ENCODE measurements at places on chromosomes 2 and 18.

GRCh38 chr2:136297994-136298393 is 180.0 kb upstream of the CXCR4 start:
- no peak for DNase-seq

DNA sequence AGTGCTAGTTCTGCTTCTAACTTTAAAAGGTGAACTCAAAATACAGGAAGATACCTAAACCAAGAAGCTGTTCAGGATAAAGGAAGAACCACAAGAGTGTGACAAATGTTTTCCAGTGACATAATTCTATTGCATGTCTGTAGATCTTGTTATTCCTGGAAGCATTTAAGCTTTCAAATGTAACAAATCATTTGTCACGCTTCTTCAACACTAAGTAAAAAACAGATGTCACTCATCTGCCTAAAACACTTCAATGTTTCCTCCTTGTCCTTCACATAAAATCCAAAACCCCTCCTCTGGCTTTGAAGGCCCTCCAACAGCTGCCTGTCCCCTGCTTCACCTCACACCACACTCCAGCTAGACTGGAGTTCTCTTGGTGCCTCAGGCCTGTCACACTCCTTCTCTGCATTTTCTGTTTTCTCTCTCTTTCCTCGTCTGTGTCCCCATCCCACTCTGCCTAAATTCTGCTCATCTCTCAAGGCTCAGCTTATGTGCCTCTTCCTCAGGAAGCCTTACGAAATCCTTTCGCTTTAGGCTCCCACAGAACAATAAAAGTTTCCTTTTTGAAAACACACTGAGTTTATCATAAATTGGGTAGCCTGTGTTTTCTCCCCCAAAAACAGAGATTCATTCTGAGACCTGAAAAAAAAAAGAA is 6.4 kb upstream of the CLEC4F start:
- DNase-seq, result no peak

GRCh38 chr18:2240311-2240705 is 331.0 kb downstream of the METTL4 start:
- DNase-seq, result no peak

DNA sequence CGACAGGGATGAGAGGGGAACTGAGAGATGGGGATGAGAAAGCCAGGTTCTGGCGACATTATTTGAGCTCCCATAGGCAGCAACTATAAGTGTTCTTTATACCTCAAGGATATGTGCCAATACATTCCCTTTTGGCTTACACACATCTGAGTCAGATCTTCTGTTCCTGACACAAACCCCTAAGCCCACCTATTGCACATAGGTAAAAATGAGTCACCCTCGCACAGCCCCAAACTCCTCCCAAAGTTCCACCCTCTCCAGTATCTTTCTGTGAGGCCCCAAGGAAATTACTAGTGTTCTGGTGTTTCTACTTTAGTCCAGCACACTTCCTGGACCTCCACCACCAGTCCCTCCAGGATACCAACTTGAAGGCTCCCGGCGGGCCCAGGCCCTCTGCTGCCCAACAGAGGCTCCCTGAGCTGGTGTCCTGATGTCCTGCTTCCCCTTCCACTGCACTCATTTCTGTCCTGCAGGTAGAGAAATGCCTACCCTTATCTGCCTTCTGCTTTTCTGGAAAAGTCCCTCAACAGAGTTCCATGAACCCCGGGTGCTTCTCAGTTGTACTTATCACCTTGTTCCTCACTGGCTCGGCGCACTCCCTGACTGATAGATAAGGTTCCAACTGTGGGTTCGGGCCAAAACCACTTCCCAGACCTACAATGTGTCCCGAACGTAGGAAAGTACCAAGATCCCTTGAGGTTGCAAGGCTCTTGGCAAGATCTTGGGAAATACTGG is 125.5 kb downstream of the EN1 start:
- DNase-seq, result no peak

DNA sequence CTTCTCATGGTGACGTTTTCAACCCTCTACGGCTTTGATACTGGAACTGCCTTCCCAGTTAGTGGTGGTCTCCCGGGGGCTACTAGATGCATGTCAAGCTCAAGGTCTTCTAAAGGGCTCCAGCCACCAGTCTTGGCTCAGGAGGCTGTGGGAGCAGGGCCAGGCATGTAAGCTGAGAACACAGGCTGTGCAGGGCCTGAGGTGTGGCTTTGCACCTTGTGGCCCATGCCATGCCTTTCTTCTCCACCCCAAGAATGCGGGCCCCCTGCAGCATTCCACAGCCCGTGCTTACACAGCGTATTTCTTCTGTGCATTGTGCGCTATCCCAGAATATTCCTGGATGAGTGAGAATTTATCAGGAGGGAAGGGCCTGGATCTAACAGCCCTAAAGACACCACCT is 144.9 kb downstream of the SEPTIN10 start:
- DNase-seq, result no peak

DNA sequence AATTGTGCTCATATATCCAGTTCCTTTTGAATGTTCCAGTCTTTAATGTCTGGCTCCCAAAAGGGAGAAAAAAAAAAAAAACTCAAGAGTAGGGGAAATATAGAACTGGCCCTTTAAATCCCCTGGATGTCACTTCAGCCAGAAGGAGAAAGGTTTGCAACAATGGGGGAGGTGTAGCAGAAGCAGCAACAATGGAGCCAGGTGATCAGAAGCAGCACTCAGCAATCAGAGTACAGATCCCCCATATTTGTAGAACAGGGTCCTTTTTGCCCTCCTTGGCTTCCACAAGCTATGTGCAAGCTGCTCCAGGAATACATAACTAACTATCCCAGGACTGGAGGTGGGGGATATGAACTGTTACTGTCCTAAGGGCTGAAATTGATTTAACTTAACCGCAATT is 25.8 kb upstream of the ZNF397 start:
- DNase-seq, result no peak

GRCh38 chr2:238700117-238700457 is 147.8 kb upstream of the TWIST2 start:
- peak; percentile 26 for DNase-seq

DNA sequence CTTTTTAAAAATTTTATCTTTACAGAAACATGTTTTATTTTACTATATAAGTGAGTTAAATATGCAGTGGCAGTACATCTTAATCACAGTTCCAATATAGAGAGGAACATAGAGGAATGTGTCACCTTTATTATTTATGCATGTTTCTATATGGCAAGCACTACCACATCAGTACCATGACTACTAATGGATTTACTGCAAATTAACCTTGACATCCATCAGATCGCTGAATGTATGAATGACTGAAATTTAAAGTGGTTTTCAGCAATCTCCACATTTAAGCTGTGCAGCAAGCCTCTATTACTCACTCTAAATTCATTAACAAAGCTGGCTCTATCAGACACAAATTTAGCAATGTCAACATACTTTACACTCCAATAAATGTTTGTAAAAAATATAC is 790.6 kb downstream of the NRXN1 start:
- DNase-seq, result no peak

DNA sequence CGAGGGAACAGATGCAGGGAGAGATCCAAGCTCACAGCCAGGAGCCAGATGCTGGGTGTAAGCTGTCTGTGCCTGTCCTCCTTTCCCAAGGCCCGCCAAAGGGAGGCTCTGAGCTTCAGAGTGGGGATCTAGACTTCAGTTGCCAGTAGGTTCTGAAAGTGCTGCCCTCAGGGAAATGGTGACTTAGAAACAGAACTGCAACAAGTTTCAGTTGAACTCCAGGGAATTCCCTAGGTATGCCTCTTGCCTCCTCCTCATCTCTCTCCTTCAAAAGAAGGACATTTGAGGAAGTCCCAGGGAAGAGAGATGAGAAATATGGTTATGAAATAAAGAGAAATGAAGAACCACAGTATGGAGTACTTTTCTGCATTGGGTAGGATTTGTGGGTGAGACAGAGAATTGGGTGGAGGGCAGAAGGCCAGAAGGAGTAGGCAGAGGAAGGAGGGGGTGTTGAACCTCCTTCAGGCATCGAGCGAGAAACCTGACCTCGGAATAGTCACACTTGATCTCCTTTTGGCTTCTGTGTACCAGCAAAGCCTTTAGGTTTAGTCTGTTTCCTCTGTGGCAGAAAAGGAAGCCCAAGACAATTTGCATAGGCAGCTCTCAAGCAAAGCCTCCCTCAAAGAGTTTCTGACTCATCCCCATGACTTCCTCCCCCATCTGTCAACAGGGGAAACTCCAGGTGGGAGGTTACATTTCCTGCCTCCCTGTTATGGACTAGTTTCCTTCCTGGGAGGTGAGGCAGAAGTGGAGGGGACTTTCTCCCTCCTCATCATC is 45.7 kb downstream of the QPCT start:
- DNase-seq, result no peak

GRCh38 chr2:169464882-169465281 is 14.4 kb upstream of the BBS5 start:
- no peak for DNase-seq

GRCh38 chr2:98882971-98883779 is 52.9 kb downstream of the CRACDL start:
- DNase-seq, result no peak

DNA sequence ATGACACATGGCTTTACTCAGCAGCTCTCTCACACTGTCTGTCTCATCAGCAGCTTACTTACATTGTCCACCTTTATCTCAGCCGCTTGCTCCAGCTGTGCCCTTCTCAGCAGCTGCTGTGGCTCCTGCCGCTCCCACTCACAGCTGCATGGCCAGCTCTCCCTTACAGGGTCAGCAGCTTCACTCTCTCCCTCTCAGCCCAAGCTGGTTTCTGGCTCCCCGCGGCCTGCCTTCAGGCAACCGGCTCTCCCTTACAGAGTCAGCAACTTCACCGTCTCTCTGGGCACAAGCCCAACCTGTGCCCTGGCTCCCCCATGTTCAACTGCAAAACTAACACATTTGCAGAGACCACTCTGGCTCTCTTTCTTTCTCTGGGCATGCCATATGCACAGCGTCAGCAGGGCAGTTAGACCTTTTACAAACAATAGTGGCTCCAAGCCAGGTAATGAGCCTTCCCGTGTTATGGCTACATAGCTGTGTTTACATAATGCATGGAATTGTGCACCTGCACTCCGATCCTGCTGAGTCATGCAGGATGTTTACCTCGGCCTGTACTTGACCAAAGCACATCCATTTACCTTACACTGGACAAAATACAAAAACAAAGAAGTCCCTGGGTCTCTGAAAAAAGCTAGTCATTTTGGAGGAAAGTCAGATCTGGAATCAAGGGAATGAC is 167.3 kb downstream of the DOK6 start:
- DNase-seq, result no peak

DNA sequence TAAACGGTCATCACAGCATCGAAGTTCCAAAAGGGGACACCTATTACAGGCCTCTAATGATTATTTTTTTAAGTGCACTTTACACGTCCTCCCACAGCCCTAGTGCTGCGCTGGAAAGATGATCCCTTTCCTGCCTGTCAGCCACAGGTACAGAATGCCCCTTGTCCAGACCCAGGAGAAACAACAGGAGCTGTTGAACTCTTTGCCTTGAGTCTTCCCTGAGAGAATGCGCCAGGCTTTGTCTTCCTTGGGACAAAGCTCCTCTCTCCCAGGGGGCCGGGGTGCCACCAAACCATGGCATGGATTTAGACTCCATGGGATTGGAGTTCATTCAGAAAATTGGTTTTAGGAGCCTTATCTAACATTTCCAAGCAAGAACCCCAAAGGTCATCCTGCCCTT is 319.0 kb upstream of the SOX11 start:
- no peak for DNase-seq

DNA sequence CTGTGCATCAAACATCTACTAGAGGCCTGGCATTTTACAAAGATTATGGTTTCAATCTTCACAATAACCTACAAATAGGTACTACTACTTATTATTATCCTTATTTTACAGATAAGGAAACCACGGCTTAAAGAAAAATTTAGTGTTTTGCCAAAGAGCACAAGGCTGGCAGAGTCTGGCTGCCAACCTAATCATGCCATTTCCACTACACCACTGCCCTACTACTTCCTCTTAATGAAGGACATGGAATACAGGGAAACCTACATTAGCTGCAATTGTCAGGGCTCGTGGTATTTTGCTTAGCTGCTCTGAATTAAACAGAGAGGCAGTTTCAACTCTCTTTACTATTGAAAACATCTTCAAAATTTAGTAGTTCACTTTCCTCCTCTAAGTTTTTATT is 5.9 kb downstream of the MBOAT2 start:
- DNase-seq, result no peak

DNA sequence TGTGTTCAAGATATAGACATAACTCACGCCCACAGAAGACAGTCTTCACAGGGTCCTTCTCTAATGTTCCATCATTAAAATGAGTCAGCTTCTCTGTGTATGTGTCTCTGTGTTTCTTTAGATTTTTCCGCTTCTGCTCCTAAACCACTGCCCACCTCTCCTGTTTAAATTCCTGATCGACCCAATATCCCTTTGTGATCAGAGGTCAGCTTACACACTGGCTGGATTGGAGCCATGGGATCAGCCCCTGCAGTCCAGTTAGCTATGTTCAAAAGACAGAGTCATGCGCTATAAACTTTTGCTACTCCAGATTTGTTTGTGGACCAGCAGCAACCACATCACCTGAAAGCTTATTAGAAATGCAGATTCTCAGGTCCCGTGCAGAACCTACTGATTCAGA is 229.2 kb downstream of the C1D start:
- DNase-seq, result no peak

- DNase-seq, result no peak
These were observed 329.7 kb upstream of the CNTNAP5 start for GRCh38 chr2:123695426-123695825.

GRCh38 chr2:62343206-62343605 is 147.3 kb downstream of the B3GNT2 start:
- DNase-seq, result no peak

DNA sequence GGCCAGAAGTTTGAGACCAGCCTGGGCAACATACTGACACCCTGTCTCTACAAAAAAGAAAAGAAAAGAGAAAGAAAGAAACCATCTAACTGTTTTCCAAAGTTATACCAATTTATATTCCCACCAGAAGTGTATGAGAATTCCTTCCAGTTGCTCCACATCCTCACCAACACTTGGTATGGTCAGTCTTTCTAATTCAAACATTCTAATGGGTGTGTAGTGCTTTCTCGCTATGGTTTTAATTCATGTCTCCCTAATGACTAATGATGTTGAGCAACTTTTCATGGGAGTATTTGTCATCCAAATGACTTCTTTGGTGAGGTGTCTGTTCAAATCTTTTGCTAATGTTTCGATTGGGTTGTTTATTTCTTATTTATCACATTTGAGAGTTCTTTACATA is 10.5 kb upstream of the B3GNT7 start:
- no peak for DNase-seq

GRCh38 chr2:760001-760400 is 82.8 kb upstream of the TMEM18 start:
- DNase-seq, result no peak

- DNase-seq, result no peak
These were observed 59.7 kb upstream of the NABP1 start for GRCh38 chr2:191618046-191618780.
